Right cardiac atrium (tissue), 5 donors: ENCODE measurements at places on chromosomes 6 and 20. TPM values are rescaled to one million over a fixed set of nuclear protein-coding genes. Genes with fewer than 3 reads are reported as not detected.

MBOAT1 gene
- total RNA-seq: 6.1 TPM

ADTRP gene
- total RNA-seq: not detected

DNA sequence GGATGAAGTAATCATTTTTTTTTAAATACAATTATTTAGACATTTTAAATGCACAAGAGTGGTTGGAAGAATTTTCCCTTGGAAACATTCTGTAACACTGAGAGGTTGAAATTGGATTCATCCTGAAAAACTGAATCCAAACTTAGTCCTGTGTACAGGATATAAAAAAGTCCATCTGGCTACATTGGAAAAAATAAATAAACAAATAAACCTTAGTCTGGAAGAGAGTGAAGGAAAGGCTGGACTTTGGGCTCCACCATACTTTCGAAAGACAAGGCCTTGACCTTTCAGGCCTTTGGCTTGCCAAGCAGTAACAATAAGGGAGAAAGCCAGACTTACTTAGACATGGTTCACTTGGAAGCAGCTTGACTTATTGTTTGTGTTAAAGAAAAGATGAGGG lies 664.3 kb downstream of the TENT5A start:
- DNase-seq: no peak

GRCh38 chr6:88246654-88247053 lies 80.5 kb upstream of the CNR1 start:
- no peak for DNase-seq

GRCh38 chr6:156344491-156344890 lies 432.7 kb upstream of the ARID1B start:
- no peak for DNase-seq

BFSP1 gene
- 1.8 TPM for total RNA-seq

GRCh38 chr6:56046576-56046975 lies 171.2 kb upstream of the BMP5 start:
- DNase-seq: peak; percentile 76

NEURL2 gene
- 7.5 TPM for total RNA-seq
